Uterus (tissue), 4 donors: ENCODE measurements at places on chromosomes 1 and 21.
A peak's percentile ranks its signal among the peaks of the same experiment; 100 is the strongest.

DNA sequence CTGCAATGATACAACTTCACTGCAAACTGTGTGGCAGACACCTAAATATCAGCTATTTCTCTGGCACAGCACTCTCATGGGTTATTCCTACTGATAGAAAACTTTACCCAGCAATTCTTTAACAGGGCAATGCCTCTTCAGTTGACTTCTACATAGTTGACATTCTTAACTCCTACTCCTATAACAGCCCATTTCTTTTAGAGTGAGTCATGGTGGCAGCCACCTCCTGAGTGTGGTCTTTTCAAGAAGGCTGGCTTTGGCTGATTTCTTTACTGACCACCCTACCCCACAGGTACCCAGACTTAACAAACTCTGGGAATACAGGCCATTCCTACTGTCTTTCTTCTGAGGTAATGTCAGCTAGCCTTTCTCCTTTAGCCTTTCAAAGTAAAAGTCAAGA, 805.8 kb upstream of the ADGRL2 start:
- no peak for DNase-seq

- peak; percentile 26 for DNase-seq
Observed at GRCh38 chr1:66752000-66752592, at the start of gene DYNLT5. TSS of gene DYNLT5 (plus strand) at chr1:66752459. CDS start at chr1:66754659, 2,200 bp downstream.

DNA sequence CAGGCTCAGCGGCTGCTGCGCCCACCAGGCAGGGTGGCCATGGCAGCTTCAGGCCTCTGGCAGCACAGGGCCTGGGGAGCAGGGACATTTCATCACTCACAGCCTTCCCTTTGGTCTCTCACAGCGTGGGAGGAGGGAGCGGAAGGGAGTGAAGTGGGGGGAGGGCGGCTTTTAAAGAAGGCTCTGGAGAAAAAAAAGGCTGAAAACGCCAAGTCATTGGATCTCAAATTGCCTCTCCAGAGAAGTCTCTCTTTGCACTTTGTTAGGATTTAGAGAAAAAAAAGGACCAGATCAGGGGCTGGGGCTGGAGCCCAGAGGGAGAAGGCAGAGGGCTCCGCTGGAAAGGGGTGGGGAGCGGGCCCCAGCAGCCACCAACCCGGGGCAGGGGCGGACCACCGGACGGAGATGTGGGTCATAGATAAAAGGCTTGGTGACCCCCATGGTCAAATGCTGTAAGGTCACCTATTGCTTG, 209.9 kb downstream of the GRIK3 start:
- DNase-seq = no peak

DNA sequence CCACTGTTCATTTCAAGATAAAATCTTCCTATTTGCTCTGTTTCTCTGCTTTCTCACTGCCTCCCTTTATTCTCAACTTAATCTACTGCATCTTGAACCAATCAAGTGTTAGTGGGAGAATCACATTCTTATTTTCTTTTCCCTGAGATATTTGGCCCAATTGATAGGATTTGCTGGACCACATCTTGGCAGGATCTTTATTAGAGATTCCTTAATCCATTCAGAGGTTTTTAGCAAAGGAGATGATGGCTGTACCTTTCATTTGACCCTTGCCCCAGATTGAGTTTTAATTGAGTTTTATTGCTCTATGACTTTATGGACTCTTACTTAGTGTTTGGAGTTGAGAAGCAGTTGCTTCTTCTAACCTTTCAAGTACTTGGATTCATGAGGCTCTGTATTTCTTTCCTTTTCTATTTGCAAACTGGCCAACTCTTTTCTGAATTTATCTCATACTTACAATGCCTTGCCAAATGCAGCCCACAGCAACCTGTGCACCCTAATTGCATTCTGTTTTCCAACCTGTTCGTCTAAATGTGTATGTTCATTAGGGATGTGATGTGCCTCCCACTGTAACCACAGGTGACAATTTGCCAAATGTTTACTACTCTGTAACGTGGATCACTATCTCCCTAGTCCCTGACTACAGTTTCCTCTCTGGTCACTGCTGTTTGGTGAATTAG, 274.8 kb upstream of the KAZN start:
- no peak for DNase-seq

- DNase-seq = no peak
Observed at GRCh38 chr1:82337635-82338034, 536.9 kb downstream of the ADGRL2 start.

DNA sequence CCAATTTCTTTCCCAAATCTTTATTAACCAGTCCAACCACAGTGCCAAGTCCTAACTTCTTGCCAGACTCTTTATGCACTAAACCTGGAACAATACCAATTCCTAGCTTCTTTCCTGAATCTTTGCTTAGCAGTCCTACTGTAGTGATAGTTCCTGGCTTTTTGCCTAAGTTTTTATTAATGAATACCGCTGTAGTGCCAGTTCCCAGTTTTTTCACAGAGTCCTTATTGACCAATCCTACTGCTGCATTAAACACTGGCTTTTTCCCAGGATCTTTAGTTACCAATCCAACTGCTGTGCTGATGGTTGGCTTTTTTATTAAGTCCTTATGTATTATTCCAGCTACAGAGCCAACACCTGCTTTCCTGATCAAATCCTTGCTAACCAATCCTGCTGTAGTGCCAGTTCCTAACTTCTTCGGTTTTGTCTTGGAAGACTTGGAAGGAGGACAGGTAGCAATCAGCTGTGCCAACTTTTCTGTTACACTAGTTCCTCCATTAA, 80.8 kb downstream of the ASH1L start:
- no peak for DNase-seq

GRCh38 chr1:204338997-204339396, 20.7 kb downstream of the PLEKHA6 start:
- DNase-seq = no peak

DNA sequence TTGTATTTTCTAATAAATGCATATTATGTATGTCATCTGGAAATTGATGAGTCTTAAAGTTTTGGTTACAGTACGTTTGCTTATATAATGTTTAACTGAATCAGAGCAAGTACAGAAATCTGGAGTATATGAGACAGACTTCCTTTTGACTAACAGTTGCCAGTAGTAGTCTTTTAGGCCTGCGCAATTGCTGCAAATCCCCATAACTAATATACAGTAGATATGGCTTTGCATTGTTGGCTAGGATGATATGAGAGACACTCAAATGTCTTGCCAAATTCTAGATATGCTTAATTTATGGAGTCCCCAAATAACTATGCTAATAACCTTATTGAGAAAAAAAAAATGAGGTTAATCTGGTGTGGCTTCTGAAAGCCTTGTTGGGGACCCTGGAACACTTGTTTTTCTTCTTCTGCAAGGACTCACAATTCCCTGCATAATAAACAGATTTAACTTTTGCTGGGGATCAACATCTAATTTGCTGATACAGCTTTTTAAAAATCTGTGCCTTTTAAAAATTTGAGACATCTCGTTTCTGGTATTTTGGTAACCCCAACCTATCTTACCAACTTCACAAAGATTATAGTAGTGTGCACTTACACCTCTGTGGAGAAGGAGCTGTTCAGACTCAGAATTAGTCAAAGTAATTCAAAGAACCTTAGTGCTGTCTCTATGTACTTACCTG, 22.9 kb downstream of the EXO1 start:
- DNase-seq = no peak

- no peak for DNase-seq
Observed at GRCh38 chr1:192303029-192303428, 13.8 kb upstream of the RGS21 start.
